CD4-positive, alpha-beta T cell treated with Interleukin-4 for 4 hours (primary cell): ENCODE measurements at places on chromosomes 16 and 17.
A peak's percentile ranks its signal among the peaks of the same experiment; 100 is the strongest.

DNA sequence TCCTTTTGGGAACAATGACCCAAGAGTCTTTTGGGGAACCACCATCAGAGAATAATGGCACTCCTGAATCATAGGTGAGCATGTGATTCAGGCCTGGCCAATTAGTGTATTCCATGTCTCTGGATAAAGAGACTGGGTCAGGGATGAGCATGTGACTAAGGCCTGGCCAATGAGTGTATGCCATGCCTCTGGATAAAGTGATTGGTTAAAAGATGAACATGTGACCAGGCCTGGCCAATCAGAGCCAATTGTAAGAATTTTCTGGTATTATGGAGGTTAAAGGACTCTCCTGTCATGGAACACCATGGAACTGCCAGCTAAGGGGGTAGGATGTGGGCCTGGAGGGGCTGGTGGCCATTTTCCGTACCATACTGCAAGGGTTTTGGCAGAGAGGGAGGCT lies 194.3 kb downstream of the C16orf78 start:
- DNase-seq, result no peak

DNA sequence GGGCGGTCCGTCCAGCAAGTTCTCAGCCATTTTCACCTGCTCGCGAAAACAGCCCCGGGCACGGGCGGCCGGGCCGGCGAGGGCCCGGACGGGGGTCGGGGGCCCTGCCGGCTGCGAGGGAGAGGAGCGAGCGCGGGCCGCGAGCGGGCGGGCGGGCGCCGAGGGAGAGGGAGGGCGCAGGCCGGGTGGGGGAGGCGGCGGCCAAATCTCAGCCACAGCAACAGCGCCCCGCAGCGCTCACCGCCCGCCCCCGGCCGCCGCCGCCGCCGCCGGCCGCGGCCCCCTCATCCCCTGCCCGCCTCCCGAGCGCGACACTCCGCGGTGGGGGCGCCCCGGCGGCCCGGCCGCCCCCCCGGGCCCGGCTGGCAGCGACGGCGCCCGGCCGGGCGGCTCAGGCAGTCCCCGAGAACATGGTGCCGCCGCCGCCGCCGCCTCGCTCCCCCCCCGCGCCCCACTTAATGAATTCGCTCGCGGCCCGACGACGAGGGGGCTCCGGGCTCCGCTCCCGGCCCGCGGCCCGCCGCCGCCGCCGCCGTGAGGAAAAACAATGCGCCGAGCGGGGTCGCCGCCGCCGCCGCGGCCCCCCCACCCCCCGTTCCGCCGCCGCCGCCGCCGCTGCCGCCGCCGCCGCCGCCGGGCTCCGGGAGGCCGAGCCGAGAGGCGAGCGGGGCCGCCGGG lies 487 bp downstream of the CREBBP start:
- peak; percentile 59 for DNase-seq

- peak; percentile 52 for DNase-seq
Observed at GRCh38 chr17:82216301-82217119, 3.9 kb upstream of the CCDC57 start.

DNA sequence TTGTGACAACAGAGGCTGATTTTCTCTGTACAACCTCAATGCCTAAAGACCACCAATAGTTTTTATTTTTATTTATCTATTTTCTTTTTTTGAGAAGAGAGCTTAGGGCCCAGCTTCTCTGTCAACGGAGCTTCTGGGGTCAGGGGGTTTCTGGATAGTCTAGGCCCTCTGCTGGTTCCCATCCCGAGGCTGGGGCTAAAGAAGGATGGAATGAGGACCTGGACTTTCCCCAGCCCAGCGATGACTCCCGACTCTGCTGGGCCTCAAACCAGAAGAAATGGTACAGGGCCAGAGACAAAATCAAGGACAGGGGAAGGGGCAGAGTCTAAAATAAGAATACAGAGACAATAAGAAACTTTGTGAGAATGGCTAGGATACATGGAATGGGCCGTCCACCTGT lies 5.7 kb upstream of the TSPOAP1 start:
- no peak for DNase-seq

- no peak for DNase-seq
Observed at GRCh38 chr17:34884597-34884996, 76.7 kb downstream of the CCT6B start.
